ENCODE measurements at places on chromosomes 16 and 17. TPM values are rescaled to one million over a fixed set of nuclear protein-coding genes. Genes with fewer than 3 reads are reported as not detected.

GRCh38 chr17:8706431-8706830 lies 38.2 kb downstream of the CCDC42 start:
- no peaks in the 10 kb centered on the region for H3K36me3 ChIP-seq
- no peaks in the 10 kb centered on the region for H3K4me1 ChIP-seq
- no peak overlapping the region for H3K27ac ChIP-seq
- no peak overlapping the region for H3K4me3 ChIP-seq
- DNase-seq: no peak

GRCh38 chr17:73990290-73990689 lies 213.2 kb upstream of the RPL38 start:
- no peak overlapping the region for H3K4me3 ChIP-seq
- no peaks in the 10 kb centered on the region for H3K27me3 ChIP-seq
- no peaks in the 10 kb centered on the region for H3K36me3 ChIP-seq
- H3K4me1 ChIP-seq: no peaks in the 10 kb centered on the region

- H3K4me1 ChIP-seq: peaks cover 5% of the 10 kb centered on the region
- no peaks in the 10 kb centered on the region for H3K27me3 ChIP-seq
- no peak for DNase-seq
- H3K36me3 ChIP-seq: peaks cover 29% of the 10 kb centered on the region
- no peak overlapping the region for H3K27ac ChIP-seq
These were observed 11.7 kb upstream of the IL17C start for GRCh38 chr16:88626646-88627045.

Gene TP53TG3
- not detected for total RNA-seq

- peak overlapping the region; percentile 98 for H3K4me3 ChIP-seq
- no peaks in the 10 kb centered on the region for H3K27me3 ChIP-seq
- H3K27ac ChIP-seq: peak overlapping the region; percentile 95
- peaks cover 44% of the 10 kb centered on the region for H3K36me3 ChIP-seq
- DNase-seq: peak; percentile 38
These were observed 2.2 kb downstream of the GSPT1 start for GRCh38 chr16:11913425-11914079.

GRCh38 chr16:13150181-13150885 lies 248.9 kb downstream of the SHISA9 start:
- no peak overlapping the region for H3K4me3 ChIP-seq
- H3K27ac ChIP-seq: no peak overlapping the region
- no peak for DNase-seq
- H3K36me3 ChIP-seq: no peaks in the 10 kb centered on the region
- H3K27me3 ChIP-seq: peaks cover 6% of the 10 kb centered on the region
- no peaks in the 10 kb centered on the region for H3K4me1 ChIP-seq

DNA sequence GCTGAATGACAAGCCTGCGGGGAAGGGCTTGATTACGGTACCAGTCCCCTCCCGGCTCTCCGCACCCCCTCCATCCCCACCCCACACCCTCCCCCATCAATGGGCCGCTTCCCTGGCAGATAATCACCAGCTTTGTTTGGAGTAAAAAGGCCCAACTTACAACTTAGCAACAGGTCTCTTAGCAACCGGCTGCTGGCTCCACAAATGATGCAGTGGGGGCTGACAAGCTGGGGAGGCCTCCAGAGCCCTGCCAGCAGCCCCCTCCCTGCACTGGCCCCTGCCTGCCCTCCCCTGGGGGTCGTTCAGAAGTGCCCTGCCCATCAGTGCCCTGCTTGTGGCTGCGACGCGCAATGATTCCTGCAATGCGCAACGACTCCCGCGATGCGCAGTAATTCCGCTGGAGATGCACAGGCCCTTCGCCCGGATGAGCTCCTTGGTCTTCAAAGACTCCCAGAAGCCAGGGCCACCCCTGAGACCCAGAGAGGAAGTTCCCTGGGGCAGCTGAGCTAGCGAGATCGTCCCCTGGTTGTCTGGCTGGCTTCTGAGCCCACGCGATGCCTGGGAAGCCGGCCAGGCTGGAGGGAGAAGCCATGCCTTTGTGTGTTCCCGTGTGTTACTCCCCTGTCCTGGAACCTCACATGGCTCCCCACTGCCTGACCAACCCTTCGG lies 23.3 kb downstream of the CPNE2 start:
- H3K27me3 ChIP-seq: no peaks in the 10 kb centered on the region
- H3K4me3 ChIP-seq: no peak overlapping the region
- H3K27ac ChIP-seq: no peak overlapping the region
- peaks cover 8% of the 10 kb centered on the region for H3K4me1 ChIP-seq
- DNase-seq: no peak
- H3K36me3 ChIP-seq: no peaks in the 10 kb centered on the region

GRCh38 chr16:23587726-23588125 lies 8.4 kb downstream of the NDUFAB1 start:
- DNase-seq: no peak
- H3K27me3 ChIP-seq: no peaks in the 10 kb centered on the region
- H3K4me1 ChIP-seq: peaks cover 7% of the 10 kb centered on the region
- no peak overlapping the region for H3K27ac ChIP-seq

Gene TMEM88
- 2.9 TPM for total RNA-seq

DNA sequence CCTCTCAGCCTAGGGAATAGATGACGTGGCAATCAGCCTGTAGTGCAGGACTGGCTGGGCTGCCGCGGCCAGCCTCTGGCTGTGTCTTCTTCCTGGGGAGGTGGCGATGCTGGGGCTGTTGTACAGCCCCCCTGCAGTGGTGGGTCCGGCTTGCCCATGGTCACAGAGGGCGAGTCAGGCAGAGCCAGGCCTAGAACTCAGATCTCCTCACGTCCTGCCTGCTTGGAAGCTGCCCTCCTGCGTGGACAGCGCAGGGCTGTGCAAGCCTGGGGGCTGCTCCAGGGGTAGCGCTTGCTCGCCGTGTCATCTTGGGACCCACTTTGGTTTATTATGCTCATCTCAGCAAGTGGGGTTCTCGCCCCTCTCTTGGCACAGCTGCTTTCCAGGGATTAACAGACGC lies 19.3 kb downstream of the NMRAL1 start:
- no peak overlapping the region for H3K4me3 ChIP-seq
- H3K27me3 ChIP-seq: no peaks in the 10 kb centered on the region
- peaks cover 49% of the 10 kb centered on the region for H3K36me3 ChIP-seq
- H3K4me1 ChIP-seq: peaks cover 5% of the 10 kb centered on the region

GRCh38 chr17:44065668-44066203 lies 735 bp downstream of the LSM12 start:
- no peaks in the 10 kb centered on the region for H3K27me3 ChIP-seq
- peak; percentile 42 for DNase-seq
- peaks cover 36% of the 10 kb centered on the region for H3K36me3 ChIP-seq
- peaks cover 51% of the 10 kb centered on the region for H3K4me1 ChIP-seq

DNA sequence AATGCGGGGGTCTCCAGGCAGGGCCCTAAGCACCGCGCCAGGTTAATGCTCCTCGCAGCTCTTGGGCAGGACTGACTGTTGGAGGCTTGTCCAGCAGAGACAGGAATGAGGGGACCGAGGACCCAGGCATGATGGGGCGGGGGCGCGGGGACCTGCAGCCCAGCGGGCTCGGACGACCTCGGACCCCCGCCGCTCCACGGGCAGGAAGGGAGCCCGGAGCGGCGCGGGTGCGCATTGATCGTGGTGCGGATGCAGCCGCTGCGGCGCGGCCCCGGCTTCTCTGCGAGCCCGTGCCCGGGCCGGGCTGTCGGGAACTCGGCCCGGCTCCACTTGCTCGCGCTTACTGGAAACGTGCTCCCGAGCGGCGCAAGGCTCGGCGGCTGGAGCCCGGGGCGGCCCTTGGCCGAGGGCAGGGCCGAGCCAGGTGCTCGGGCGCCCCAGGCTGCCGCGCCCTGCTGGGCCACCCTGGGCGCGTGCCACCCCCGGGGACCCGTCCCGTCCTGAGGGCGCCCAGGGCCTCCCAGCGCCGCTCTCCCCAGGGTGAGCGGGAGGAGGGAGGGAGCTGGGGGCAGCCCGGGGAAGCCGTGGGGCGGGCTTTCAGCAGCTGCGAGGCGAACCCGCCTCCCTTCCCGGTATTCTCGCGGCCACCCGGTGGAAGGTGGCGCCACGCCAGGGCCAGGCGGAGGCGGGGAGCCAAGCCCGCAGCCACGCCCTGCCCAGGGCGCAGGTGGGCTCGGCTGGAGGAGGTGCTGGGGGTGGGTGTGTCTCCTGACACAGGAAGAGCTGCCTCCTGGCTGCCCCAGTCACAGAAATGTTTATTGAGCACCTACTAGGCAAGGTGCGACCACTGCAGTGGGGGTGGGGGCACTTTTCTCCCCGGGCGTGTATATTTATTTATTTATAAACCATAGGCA lies 45.9 kb downstream of the SOCS3 start:
- H3K27me3 ChIP-seq: peaks cover 3% of the 10 kb centered on the region
- no peaks in the 10 kb centered on the region for H3K36me3 ChIP-seq
- H3K27ac ChIP-seq: peak overlapping the region; percentile 55
- H3K4me3 ChIP-seq: peak overlapping the region; percentile 41

DNA sequence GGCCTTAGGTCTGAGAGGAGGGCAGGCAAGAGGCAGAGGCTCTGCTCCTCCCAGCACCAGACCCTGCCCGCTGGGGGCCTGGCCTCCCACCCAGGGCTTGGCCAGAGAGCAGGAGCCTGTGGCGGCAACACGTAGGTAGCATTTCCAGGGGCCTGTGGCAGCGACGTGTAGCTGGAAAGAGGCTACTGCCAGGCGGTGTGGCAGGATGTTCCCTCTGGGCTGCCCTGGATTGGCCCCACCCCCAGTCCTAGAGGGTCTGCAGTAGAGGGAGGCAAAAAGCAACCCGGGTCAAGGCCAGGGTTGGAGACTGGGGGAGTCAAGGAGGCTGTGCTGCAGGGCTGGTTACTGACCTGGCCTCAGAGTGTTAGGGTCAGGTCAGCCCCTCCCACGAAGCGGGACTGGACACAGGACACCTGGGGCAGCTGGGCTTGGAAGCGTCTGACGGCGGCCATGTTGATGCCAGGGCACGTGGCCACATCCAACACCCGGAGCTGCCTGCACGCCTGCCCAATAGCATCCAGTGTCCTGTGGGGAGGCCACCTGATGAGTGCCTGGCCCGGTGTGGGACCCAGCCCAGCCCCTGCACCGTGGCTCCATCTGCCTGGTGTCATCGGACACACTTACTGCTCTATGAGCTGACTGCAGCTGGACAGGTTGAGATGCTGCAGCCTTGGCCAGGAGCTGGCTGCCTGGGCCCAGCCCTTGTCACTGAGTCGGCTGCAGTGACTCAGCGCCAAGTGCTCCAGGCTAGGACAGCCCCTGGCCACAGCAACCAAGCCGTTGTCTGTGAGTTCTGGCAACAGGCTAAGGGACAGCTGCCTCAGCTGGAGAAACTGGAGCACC lies 8.5 kb downstream of the ELMO3 start:
- H3K27ac ChIP-seq: no peak overlapping the region
- no peaks in the 10 kb centered on the region for H3K27me3 ChIP-seq
- H3K4me1 ChIP-seq: no peaks in the 10 kb centered on the region
- peaks cover 4% of the 10 kb centered on the region for H3K36me3 ChIP-seq
- DNase-seq: no peak

DNA sequence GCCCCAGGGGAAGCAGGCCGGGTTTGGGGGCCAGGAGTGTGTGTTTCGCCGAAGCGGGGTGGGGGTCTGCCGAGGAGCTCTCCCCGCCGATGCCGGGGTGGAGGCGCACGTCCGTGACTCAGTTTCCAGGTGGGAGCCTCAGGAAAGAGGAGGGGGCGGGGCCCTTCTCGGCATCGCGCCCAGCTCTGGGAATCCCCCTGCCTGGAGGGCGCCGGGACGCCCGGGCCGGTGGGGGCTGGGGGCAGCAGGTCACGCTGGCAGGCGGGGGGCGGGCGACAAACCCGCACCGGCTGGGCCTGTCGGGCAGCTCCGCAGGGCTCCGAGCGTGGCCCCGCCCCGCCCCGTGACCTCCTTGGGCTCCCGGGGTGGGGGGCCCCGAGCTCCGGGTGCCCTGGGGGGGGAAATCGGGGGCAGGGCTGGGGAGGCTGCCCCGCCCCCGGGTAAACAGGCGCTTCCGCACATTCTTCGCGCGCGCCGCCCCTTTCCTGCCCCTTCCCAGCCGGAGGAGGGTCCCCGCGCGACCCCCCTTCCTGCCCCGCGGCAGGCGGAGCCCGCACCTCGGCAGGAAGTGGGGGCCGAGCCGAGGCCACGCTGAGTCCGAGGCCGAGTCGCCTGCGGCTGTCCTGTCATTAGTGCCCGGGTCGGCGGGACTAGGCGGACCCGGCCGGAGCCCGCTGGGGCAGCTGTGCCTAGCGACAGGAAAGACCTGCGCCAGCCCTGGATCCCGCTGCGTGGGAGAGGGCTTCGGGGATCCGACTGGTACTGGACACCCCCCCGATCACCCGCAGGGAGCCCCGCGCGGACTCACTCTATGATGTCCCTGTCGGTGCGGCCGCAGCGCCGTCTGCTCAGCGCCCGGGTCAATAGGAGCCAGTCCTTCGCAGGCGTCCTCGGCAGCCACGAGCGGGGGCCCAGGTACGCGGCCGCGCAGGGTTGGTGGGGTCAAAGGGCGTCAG lies 9.3 kb downstream of the RIPOR1 start:
- H3K36me3 ChIP-seq: peaks cover 11% of the 10 kb centered on the region
- peaks cover 37% of the 10 kb centered on the region for H3K4me1 ChIP-seq
- H3K27me3 ChIP-seq: peaks cover 5% of the 10 kb centered on the region
- DNase-seq: peak; percentile 65
- peak overlapping the region; percentile 74 for H3K4me3 ChIP-seq

Gene G6PC1
- not detected for total RNA-seq

DNA sequence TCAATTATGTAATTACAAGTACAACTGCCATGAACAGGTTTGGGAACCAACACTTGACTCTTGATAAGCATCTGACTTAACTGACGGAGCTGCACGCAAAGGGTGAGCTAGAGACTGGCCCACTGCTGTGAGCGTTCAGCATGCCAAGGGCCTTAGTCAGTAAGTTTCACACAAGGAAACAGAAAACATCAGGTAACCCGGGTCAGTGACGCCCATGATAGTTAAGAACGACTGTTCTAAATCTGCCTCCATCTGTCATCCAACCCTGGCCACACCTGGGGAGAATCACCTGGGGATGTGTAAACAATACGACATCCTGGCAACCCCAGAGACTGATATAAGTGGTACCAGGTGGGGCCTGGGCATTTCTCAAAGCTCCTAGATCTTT lies 12.3 kb downstream of the SMIM5 start:
- no peak overlapping the region for H3K4me3 ChIP-seq
- no peak overlapping the region for H3K27ac ChIP-seq
- peaks cover 10% of the 10 kb centered on the region for H3K36me3 ChIP-seq
- no peaks in the 10 kb centered on the region for H3K27me3 ChIP-seq
- peaks cover 4% of the 10 kb centered on the region for H3K4me1 ChIP-seq

DNA sequence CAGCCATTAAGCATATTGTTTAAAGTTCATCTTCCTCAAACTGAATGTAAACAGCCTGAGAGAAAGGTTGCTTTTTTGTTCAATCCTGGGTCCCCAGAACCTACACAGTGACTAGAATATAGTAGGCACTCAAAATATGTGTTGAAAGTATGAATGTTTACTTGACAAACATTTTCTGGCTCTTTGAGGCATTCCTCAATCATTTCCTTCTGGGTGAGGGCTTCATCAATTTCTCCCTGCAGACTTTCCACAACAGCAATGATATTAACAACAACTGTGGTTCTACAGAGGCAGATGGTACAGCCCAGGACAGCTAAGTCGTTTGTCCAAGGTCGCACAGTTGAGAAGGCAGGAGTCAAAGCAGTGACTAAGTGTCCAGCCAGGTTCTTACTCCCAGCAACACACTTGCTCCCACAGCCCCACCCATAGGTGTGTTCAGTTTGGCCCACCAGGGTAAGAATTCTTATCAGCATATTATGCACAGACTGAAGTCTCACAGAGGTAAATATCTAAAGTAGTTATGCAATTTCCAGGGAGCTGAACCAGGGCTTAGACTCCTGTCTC lies 61.1 kb downstream of the HS3ST3B1 start:
- no peak overlapping the region for H3K4me3 ChIP-seq
- no peaks in the 10 kb centered on the region for H3K36me3 ChIP-seq
- no peaks in the 10 kb centered on the region for H3K27me3 ChIP-seq
- no peak overlapping the region for H3K27ac ChIP-seq
- DNase-seq: no peak
